Myometrial cell (primary cell): ENCODE measurements at places on chromosomes 16 and 17. TPM values are rescaled to one million over a fixed set of nuclear protein-coding genes. Genes with fewer than 3 reads are reported as not detected.

Gene PDPK1
- total RNA-seq, result 11.0 and 13.6 TPM in 2 replicates

Gene SPEM2
- not detected in 2 replicates for total RNA-seq

Gene RAB37
- total RNA-seq, result 0.53 TPM in 1 of 2 replicates, not detected in the other

Gene DCXR
- total RNA-seq, result 180 and 192 TPM in 2 replicates

Gene CDRT4
- total RNA-seq, result 0.35 and 10.4 TPM in 2 replicates

Gene CLEC18B
- not detected in 2 replicates for total RNA-seq

Gene CCL4
- total RNA-seq, result not detected in 2 replicates

Gene SMARCD2
- 112 and 129 TPM in 2 replicates for total RNA-seq

Gene KCNJ18
- total RNA-seq, result not detected in 2 replicates

Gene PRR11
- total RNA-seq, result 47.3 and 51.0 TPM in 2 replicates

Gene RAB26
- 1.4 and 2.3 TPM in 2 replicates for total RNA-seq

Gene CCDC200
- not detected in 2 replicates for total RNA-seq

Gene HOXB9
- 0.71 TPM in 1 of 2 replicates, not detected in the other for total RNA-seq

Gene KIFC3
- 38.3 and 44.1 TPM in 2 replicates for total RNA-seq

Gene OR3A3
- not detected in 2 replicates for total RNA-seq

Gene LRRC36
- 0.71 TPM in 1 of 2 replicates, not detected in the other for total RNA-seq

Gene MT2A
- 392 and 575 TPM in 2 replicates for total RNA-seq

Gene TBC1D3B
- not detected in 2 replicates for total RNA-seq

Gene VPS9D1
- total RNA-seq, result 9.0 and 15.6 TPM in 2 replicates

Gene CEP295NL
- total RNA-seq, result 0.89 TPM in 1 of 2 replicates, not detected in the other

Gene SLC16A6
- total RNA-seq, result under 0.01 and 0.29 TPM in 2 replicates

Gene CIITA
- total RNA-seq, result not detected in 2 replicates

Gene TRPV3
- total RNA-seq, result 0.53 and 6.6 TPM in 2 replicates

Gene KRT35
- total RNA-seq, result not detected in 2 replicates

Gene ZNF319
- total RNA-seq, result 3.0 and 4.9 TPM in 2 replicates

Gene LCAT
- 5.5 and 6.0 TPM in 2 replicates for total RNA-seq

Gene CX3CL1
- 0.35 and 8.4 TPM in 2 replicates for total RNA-seq

Gene SOCS7
- total RNA-seq, result 8.1 and 10.3 TPM in 2 replicates

Gene RAB40C
- 19.0 TPM in 2 replicates for total RNA-seq

Gene LYZL6
- not detected in 2 replicates for total RNA-seq

Gene MEIOB
- not detected in 2 replicates for total RNA-seq

Gene DNAH9
- total RNA-seq, result not detected in 2 replicates

Gene CEP95
- total RNA-seq, result 4.8 and 23.4 TPM in 2 replicates

Gene GRAPL
- total RNA-seq, result not detected in 2 replicates

Gene WNT9B
- not detected in 2 replicates for total RNA-seq

Gene TBX21
- not detected in 2 replicates for total RNA-seq

Gene INCA1
- under 0.01 and 0.53 TPM in 2 replicates for total RNA-seq

Gene GALK1
- 62.2 and 70.3 TPM in 2 replicates for total RNA-seq

Gene CES3
- not detected in 2 replicates for total RNA-seq

Gene ABCA5
- total RNA-seq, result 5.5 and 7.5 TPM in 2 replicates

Gene PRKCB
- not detected in 2 replicates for total RNA-seq

Gene HSPB9
- not detected in 2 replicates for total RNA-seq

Gene ACSM3
- 0.86 and 3.2 TPM in 2 replicates for total RNA-seq

Gene TBC1D26
- not detected in 2 replicates for total RNA-seq

Gene SGCA
- total RNA-seq, result under 0.01 TPM in 1 of 2 replicates, not detected in the other

Gene OR1E2
- total RNA-seq, result not detected in 2 replicates

Gene SULT1A2
- total RNA-seq, result 0.58 TPM in 1 of 2 replicates, not detected in the other

Gene CASKIN1
- total RNA-seq, result 0.18 TPM in 1 of 2 replicates, not detected in the other

Gene IL17C
- total RNA-seq, result 1.4 TPM in 1 of 2 replicates, not detected in the other

Gene ACSM2B
- total RNA-seq, result not detected in 2 replicates

Gene CCL11
- total RNA-seq, result not detected in 2 replicates
